H9 (cell line): ENCODE measurements at places on chromosomes 1 and 21. TPM values are rescaled to one million over a fixed set of nuclear protein-coding genes. Genes with fewer than 3 reads are reported as not detected.

LAMB3 gene
- total RNA-seq: 0.26 and 0.28 TPM in 2 replicates

DNA sequence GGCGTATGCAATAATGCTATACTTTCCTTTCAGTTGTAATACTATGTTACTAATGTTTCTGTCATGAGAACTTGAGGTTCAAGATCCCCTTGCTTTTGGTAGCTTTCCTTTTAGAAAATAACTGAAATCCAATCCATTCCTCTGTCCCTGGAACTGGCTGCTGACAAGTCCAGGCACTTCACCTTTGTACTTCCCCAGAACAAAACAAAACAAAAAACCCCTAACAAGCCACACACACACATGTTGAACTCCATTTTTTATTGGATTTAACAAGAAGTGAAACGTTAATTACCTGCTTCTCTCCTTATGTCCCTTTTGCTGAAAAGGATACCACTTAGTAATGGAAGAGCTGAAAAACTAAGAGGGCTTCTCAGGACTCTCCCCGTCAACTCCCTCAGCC is 26.1 kb upstream of the SDC3 start:
- DNase-seq: no peak

CHAF1B gene
- total RNA-seq: 19.3 and 21.7 TPM in 2 replicates

GRCh38 chr1:239993366-239993765 is 98.3 kb upstream of the FMN2 start:
- DNase-seq: no peak

NEK2 gene
- 16.7 and 17.6 TPM in 2 replicates for total RNA-seq

GRCh38 chr1:48552903-48553606 is 81.1 kb upstream of the SPATA6 start:
- no peak for DNase-seq

DNA sequence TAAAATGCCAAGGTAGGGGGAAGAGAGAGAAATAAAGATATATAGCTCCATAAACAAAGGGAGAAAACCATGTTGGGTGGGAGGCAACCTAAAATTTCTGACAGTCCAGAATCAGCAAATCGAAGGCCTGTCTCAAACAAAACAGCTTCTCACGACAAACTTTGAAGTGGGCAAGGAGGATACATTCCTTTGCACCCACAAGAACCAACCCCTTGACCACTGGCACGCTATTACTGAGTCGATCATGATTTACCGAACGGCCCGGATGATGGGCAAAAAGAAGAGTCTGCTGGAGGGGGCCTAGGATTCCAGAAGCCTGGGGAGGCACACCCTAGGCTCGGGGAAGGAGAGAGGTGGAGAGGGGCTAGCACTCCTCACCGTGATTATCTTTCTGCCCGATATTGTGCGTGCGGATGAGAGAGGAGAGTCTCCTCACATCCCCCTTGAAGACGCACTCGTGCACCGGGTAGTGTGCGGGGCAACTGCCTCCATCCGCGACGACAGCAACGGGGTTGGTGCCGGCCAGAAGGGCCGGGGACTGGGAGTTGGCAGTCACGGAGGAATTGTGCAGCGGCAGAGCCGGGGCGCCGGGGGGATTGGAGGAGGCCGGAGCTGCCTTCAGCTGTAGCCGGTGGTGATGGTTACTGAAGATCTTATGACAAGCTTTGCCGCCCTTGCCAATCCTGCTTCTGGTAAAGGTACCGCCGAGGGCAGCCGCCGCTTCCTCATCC is 756 bp downstream of the ANKRD13C start:
- no peak for DNase-seq

FRRS1 gene
- total RNA-seq: 4.6 and 5.6 TPM in 2 replicates

GRCh38 chr1:179187043-179187442 is 42.4 kb downstream of the ABL2 start:
- no peak for DNase-seq

GRCh38 chr1:238404481-238404880 is 513.8 kb upstream of the ZP4 start:
- no peak for DNase-seq

LCE3D gene
- total RNA-seq: not detected in 2 replicates

AHCTF1 gene
- total RNA-seq: 41.9 and 44.3 TPM in 2 replicates

- DNase-seq: no peak
Measured at GRCh38 chr1:111559736-111560279, 56.4 kb upstream of the ADORA3 start.
